Renal pelvis (tissue), 12 donors: ENCODE measurements at places on chromosomes 6 and 20.

DNA sequence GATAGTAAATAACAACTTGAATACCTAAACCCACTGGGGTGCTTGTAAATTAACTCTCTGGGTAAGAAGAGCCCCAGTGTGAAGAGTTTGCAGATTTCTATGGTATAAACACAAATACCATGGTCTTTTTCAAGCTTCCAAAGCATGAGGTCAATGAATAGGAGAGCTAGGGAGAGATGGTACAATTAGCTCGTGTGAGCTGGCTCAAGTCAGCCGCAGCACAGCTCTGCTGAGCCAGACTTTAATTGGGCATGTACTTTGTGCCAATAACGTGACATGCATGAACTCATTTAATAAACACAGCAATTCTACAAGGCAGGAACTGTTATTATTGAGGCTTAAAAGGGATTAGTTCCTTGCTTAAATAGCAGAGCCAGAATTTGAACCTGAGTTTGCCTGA, 684.2 kb downstream of the KIF16B start:
- DNase-seq: no peak

DNA sequence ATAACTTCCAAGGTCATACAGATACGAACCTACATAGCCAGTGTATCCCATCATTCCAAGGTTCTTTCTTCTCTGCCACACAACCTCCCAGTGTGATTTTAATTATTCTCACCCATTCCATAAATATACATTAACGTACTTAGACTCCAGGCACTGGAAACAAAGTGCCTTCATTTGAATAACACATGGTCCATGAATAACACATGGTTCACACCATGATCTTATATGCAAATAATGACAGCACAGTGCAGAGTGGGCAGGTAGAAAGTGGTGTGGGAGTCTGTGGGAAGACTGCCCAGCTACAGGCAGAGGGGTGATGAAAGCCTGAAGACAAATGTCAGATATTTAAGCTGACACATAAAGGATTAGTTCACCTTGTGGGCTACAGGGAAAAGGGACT, 425.2 kb downstream of the HACE1 start:
- no peak for DNase-seq

- DNase-seq: no peak
These were observed 449.7 kb downstream of the CDC5L start for GRCh38 chr6:44837255-44837654.

DNA sequence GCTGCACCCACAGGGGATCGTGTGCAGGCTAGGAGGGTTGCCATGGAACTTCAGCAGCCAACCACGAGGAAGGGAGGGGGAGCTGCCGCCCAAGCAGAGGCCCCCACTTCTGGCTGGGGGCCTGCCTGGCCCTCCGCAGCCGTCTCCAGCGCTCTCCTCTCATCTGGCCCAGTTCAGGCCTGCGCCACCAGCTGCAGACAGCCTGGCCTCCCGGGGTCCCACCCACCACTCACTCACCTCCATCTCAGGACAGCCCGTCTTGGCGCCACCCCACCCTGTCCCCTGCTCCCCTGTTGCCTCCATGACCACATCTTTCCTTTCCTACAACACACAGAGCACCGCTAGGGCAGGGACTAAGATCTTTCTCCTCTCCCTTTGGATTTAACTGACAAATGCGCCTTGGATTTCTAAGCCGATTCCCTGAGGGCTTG, 98.7 kb downstream of the ANKRD60 start:
- DNase-seq: no peak

- DNase-seq: peak; percentile 53
These were observed 5.6 kb upstream of the SYNE1 start for GRCh38 chr6:152642578-152643375.

DNA sequence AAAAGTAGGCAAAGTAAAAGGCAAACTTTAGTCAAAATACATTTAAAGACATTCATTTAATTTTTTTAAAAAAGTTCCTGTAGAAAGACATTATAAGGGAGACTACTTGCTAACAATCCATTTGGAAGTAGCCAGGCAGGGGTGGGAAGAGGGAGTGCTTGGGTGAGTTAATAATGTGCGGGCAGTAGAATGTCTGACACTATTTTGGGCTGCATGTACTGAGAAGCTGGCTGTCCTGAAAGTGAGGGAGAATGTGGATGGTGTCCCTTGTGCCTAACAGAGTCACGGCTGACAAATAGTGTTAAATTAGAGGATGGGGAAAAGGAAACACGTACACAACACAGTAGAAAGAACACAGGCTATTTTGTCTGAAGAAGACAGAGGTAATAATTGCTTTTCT, 142.5 kb downstream of the LCA5 start:
- no peak for DNase-seq

GRCh38 chr20:9389346-9389745, 125.0 kb upstream of the LAMP5 start:
- no peak for DNase-seq

GRCh38 chr6:3358413-3359100, 98.3 kb downstream of the SLC22A23 start:
- no peak for DNase-seq

DNA sequence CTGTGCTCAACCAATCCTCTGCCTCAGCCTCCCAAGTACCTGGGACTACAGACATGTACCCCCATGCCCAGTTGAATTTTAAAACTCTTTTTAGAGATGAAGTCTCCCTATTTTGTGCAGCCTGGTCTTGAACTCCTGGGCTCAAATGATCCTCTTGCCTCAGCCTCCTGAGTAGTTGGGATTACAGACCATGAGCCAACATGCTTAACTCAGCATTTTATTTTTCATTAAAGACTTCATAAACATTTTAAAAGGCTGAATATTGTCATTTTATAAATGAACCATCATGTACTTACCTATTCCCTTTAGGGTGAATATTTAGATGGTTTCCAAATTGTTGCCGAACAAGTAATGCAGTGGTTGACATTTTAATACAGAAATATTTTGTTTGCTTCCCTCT, 16.5 kb upstream of the IFNGR1 start:
- no peak for DNase-seq

DNA sequence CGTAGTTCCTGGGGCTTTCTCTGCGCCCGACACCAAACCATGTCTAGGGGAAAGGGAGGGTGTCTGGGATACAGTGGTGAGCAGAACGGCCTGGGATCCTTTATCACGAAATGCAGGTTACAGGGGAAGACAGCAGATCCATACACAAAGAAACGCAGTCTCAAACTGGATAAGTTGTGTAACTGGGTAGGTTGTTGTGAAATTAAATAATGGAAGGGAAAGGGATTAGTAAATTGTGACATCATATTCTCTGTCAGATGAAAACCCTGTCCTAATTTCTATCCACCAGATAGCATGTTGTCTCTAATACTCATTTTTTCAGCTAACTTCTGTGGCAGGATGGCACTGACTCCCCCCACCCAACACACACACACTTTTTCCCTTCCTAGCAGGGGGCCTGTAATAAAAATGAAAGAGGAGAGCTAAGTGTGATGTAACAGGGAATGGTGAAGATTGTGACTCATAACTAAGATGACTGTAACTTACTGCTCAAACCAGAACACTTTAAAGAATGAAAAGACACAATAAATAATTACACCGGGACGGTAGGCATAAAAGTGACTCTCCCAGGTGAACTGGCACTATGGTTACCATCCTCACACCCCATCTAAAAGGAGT, 769 bp upstream of the TRPC4AP start:
- DNase-seq: no peak

DNA sequence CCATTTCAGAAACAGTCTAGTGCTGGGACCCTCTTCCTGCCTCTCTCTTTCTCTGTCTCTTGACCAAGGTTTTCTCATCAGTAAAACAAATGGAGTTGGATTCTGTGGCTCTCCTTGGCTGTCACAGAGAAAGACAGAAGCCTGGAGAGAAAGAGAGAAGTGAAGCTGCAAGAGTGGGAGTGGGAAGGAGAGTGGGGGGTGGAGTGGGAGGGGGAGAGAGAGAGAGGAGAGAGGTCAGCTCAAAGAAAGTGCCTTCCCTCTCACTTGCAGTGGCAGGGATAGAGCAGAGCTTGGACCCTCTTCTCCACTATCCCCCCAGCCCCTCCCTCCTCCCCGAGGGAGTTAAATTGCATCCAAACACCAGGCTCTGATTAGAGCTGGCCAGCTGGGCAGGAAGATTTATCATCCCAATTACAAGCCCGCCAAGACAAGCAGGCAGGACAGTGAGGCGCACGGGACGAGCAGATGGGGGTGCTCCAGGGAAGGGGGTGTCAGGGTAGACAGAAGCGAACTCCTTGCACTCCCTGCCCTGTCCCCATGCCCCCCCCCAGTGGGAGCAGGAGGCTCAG, 74.3 kb downstream of the CD40 start:
- peak; percentile 74 for DNase-seq

- DNase-seq: no peak
These were observed 73.2 kb downstream of the TRERF1 start for GRCh38 chr6:42378536-42378935.

GRCh38 chr6:12090714-12091113, 78.6 kb downstream of the HIVEP1 start:
- no peak for DNase-seq

- DNase-seq: no peak
These were observed 23.3 kb upstream of the ARHGAP18 start for GRCh38 chr6:129733290-129733689.

DNA sequence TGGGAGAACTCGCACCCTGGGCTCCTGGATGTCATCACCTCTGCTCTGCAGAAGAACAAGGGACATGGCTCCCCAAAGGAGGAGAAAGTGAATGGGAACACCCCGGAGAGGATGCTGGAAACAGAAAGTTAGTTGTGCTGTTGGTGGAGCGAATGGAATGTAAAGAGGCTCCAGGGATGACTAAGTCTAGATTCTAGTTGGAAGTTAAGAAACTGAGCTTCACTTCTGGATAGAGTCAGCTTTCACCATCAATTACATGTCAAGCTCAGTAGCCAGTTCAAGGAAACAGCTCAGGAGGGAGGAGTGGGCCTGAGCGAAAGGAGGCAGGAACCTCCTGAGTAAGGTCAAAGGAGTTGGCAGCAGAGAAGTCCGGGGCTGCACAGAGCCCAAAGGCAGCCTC, 132.1 kb upstream of the ARID1B start:
- no peak for DNase-seq

GRCh38 chr6:44148306-44148705, 10.3 kb upstream of the CAPN11 start:
- no peak for DNase-seq

- no peak for DNase-seq
These were observed 13.9 kb upstream of the OCSTAMP start for GRCh38 chr20:46564241-46564957.

GRCh38 chr20:5729348-5729747, 20.9 kb upstream of the SHLD1 start:
- DNase-seq: no peak

DNA sequence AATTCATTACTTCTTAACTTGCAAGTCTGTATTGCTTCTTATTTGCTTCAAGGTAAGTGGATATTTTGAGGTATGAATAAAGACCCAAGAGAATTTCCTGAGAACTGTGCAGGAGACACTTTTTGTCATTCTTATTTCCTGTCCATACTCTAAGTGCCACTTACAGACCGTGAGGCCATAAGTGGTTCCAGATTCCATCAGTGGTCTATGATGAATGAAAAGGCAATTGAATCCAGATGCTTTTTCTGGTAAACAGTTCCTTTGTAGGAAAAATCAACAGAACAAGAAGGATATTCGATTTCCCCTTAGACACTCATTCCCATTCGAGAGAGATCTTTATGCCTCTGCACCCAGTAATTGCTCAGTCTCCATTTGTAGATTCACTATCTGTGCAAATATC, 58.3 kb upstream of the PDE10A start:
- no peak for DNase-seq

- no peak for DNase-seq
These were observed 12.9 kb downstream of the KCNG1 start for GRCh38 chr20:51010043-51010365.

- DNase-seq: no peak
These were observed 1.4 kb upstream of the HIVEP1 start for GRCh38 chr6:12010635-12011275.

GRCh38 chr6:42118162-42119001, 24.0 kb downstream of the C6orf132 start:
- DNase-seq: no peak

DNA sequence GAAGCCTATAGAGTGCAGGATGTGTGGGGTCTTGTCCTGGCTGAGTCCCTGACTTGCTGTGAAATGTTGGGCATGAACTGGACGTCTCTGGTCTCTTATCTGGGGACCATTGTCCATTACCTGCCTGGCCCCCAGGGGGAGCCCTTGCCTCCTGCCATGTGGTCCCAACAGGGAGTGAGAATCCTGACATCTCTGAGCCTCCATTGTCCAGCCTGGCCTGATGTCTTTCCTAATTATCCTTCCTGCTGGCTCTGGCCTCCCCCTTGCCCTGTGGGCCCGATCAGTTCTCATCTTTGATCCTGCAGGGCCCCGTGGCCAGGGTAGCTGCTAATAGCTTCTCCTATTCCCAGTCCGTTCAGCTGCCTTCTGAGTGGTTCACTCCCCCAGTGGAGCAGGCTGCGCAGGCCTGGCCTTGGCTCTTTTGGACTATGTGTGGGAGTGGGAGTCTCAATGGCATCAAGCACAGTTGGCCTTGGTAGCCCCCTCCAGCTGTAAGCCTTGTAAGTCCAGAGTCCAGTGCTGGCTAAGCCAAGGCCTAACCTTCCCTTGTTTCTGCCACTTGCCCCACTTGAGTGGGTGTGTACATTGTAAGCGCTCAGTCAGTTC, 77.9 kb upstream of the RALY start:
- no peak for DNase-seq

GRCh38 chr6:148831531-148831930, 84.7 kb downstream of the UST start:
- no peak for DNase-seq
